ENCODE measurements at places on chromosomes 7 and 10.

GRCh38 chr7:36775676-36776075 lies 51.4 kb upstream of the AOAH start:
- no peak for DNase-seq

GRCh38 chr7:66500087-66500486 lies 128.6 kb upstream of the KCTD7 start:
- DNase-seq, result no peak

DNA sequence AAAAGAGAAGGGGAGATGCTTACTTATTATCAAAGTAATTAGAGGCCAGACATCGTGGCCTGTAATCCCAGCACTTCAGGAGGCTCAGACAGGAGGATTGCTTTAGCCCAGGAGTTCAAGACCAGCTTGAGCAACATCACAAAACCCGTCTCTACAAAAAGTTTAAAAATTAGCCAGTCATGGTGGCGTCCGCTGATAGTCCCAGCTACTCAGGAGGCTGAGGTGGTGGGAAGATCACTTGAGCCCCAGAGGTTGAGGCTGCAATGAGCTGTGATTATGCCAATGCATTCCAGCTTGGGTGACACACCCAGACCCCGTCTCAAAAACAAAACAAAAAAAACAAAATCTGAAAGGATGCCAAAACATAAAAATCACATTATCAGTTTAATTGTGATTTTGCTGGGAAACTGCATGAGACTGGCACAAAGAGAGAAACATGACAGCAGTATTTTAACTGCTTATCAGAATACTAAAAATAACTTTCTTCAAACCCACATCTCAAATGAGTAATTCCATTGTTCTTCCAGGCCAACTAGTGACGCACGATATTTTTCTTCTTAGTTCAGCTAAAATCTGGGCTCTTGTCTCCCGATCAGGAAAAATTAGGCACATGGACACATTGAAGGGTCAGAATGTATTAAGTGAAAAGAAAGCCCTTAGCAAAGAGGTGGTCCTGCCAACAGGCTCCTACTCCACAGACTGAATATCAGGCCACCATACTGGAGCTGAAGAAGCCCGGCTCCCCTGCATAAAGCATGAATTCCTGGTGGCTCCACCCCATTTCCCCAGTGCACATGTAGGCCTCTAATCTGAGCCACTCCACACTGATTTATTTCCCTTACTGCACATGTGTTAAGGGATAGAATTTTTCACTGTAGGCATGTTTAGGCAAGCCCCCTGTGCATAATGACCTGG lies 9.6 kb upstream of the CCM2 start:
- DNase-seq, result no peak

DNA sequence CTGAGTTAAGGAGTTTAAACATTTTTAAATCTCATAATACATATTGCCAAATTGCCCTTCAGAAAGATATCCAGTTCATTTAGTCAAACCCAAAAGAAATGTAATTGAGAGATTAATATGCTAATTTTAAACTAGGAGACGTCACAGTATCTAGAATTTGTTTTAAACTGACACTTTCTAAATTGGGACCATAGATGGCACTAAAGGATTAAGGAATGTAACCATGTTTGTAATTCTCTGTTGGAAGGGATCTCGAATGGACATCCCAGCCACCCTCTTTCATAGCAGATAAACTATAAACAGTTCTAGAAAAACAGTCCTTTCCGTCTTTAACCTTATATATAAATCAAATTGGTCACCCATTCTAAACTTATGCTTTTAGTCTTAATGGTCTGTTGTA lies 30.0 kb upstream of the SAMD9L start:
- DNase-seq, result no peak

GRCh38 chr10:101797403-101798059 lies 14.3 kb upstream of the NPM3 start:
- no peak for DNase-seq

- no peak for DNase-seq
These were observed 262.5 kb downstream of the TCERG1L start for GRCh38 chr10:131049016-131049415.
